Aorta (tissue), 5 donors: ENCODE measurements at places on chromosomes 16 and 17. TPM values are rescaled to one million over a fixed set of nuclear protein-coding genes. Genes with fewer than 3 reads are reported as not detected.
A peak's percentile ranks its signal among the peaks of the same experiment; 100 is the strongest.

SLC12A3 gene
- polyA plus RNA-seq = not detected

CPHXL2 gene
- not detected for polyA plus RNA-seq

RRN3 gene
- 11.7 TPM for polyA plus RNA-seq

CRHR1 gene
- not detected for polyA plus RNA-seq

GAST gene
- polyA plus RNA-seq = not detected

CAVIN1 gene
- 422 TPM for polyA plus RNA-seq

UTS2R gene
- polyA plus RNA-seq = not detected

RBFOX1 gene
- polyA plus RNA-seq = not detected

HCRT gene
- not detected for polyA plus RNA-seq

NPIPB9 gene
- 0.18 TPM for polyA plus RNA-seq

MEFV gene
- 1.6 TPM for polyA plus RNA-seq

ASPHD1 gene
- not detected for polyA plus RNA-seq

EXOC7 gene
- 25.7 TPM for polyA plus RNA-seq

NPIPB6 gene
- 1.5 TPM for polyA plus RNA-seq

DNA sequence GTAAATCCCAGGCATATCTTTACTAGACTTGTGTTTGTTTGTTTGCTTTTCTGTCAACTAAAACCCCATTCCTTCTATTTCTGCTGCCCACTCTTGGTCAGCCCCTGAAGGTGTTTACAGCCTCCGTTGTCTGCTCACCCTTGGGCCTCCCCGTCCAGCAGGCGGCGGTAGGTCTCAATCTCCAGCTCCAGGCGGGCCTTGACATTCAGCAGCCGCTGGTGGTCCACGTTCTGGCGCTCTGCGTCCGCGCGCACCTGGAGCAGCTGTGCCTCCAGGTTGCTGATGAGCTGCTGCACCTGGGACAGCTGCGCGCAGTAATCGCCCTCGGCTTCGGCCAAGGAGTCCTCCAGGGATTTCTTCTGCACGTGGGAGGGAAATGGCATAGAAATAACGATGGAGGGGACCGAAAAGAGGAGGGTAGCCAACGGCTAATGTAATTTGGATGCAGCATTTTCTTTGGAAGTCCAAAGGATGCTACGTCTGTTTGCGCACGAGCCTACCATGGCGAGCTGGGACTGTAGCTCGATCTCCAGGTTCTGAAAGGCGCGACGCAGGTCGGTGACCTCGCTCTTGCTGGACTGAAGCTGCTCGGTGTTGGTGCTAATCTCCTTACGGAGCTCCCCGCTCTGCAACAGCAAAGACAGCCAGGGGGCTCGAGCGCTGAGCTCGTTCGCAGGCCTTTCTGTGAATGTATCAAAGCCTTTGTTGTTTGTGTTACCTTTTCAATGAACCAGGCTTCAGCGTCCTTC is 3.9 kb downstream of the KRT12 start:
- DNase-seq = no peak

DNA sequence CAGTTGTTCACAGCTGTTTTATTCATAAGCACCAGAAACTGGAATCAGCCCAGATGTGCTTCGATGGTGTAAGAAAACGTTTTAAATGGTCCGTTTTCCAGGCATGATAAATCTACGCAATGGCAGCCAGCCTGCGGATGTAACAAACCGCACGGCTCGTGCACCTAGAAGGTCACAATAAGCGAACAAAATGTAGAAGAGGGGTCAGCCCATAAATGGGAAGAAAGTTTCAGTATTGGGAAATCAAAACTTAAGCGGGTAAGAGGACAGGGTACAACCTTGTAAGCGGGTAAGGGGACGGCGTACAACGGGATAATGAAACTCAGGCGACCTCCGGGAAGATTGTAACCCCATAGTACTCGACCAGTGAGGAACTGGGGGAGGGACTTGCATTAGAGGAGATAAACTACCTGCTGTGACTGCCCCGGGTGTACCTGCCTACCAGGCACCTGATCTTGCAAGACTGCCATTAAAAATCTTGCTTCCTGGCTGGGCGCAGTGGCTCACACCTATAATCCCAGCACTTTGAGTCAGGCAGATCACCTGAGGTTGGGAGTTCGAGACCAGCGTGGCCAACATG is 66.6 kb downstream of the ANKRD11 start:
- no peak for DNase-seq

- DNase-seq = no peak
These were observed 481 bp downstream of the PDK2 start for GRCh38 chr17:50095626-50096037.

- DNase-seq = peak; percentile 71
These were observed 13.1 kb upstream of the MRPS23 start for GRCh38 chr17:57862694-57863667.

DNA sequence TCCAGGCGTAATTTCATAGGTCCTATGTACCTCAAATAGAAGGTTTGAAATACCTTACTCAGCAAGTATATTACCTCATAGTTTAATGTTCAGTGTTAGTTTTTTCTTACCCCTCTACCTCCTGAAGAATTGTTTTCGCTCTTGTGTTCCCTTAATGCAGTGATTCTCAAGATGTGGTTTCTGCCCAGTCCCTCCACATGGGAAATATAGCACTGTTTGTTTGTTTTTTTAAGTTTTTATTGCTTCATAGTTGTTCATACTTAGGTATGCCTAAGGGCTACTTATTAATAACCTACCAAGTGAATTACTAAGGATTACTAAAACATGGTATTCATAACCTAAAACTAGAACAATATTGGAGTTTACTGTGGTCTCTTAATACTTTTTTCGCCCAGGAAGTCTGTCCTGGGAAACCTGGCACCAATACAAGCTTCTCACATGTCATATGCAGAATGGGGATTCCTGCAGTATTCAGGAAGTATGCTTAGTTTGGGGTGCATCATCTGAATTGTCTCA is 5.0 kb downstream of the RSPRY1 start:
- DNase-seq = no peak

DNA sequence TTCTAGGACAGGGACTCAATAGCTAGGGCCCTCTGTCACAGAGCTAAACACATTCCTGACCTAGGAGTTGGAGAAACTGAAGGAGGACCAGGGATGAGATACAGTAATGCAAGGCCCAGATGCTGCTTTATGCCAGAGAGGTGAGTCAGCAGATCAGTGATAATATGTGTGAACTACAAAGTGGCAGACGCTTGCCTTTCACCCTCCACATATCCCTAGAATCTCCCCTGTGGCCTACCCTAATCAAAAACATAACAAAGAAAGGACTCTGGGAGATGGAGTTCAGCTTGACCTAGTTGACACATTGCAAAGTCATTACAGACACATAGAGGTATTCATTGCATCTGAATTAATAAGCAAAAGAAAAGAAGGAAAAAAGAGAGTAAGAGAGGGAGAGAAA is 417.6 kb upstream of the DYNLRB2 start:
- DNase-seq = no peak

DNA sequence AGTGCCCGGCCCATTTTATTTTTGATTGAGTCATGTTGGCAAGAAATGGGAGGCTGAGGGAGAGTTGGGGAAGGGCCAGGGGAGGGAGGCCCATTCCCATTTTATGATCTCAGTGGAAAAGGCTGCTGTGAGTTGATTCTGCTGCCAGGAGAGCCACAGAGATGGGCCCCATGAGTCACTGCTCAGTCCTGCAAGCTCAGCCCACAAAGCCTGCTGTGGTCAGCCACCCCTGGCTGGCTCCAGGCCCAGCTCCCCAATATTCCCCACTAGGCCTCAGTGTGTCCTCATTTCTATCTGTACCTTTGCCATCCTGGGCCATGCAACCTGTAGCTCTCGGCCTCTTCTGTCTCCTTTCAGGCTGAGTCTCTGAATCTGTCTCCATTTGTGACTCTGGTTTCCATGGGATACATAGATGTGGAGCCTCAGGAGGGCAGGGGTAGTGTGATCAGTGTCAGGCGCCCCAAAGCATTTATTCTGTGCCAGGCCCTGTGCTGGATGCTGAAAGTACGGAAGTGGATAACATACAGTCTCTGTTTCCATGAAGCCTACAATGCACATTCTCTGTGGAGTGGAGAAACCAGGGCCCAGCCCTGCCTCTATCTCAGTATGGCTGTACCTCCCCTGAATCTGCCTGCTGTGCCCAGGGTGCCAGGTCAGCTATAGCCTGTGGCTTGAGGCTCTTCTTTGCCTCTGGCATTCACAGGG is 1.9 kb upstream of the PLEKHG4 start:
- DNase-seq = peak; percentile 91

DNA sequence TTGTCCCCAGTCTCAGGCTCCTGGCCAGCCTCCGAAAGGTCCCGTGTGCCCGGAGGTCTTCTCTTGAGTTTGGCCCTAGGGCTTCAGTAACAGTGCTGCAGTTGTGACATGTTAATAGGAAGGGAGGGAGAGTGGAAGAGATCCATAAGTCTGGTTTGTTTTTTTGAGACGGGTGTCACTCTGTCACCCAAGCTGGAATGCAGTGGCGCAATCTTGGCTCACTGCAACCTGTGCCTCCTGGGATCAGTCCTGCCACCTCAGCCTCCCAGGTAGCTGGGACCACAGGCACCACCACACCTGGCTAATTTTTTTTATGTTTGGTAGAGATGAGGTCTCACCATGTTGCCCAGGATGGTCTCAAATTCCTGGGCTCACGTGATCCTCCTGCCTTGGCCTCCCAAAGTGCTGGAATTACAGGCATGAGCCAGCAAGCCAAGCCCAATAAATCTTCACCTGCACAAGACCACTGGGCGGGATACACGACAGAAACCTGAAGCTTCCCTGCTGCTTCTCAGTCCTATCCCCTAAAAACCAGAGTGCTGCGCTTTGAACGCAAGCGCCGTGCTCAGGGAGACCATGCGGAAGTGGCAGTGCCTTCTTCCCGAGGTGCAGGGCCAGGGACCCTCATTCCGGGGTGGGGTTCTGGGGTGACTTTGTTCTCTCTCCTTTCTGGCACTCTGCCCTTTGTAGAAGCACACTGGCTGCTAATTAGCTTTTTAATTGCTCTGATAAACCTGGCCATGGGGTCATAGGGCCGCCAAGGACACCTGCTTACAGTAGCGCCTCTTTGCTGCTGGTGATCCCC is 10.9 kb downstream of the TRAF7 start:
- no peak for DNase-seq

- DNase-seq = no peak
These were observed 12.2 kb upstream of the RPH3AL start for GRCh38 chr17:364766-365165.

- DNase-seq = no peak
These were observed 198.8 kb upstream of the CDH5 start for GRCh38 chr16:66167564-66168291.

DNA sequence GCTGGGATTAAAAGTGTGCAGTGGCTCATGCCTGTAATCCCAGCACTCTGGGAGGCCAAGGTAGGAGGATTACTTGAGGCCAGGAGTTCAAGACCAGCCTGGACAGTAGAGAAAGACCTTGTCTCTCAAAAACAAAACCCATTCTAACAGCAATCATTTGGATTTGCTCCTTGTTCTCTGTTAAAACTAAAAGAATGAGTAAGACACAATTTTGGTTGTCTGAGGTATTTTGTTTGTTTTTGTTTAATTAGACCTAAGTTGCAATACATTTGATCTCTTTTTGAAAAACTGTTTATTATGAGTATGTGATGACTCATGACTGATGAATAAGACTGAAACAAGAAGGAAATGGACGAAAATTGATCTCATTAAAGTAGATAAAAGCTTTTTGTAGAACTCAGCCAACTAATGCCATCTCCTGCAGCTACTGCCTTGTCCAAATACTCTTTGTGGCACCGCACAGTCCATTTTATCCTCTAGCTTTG is 29.0 kb downstream of the GLG1 start:
- DNase-seq = no peak

DNA sequence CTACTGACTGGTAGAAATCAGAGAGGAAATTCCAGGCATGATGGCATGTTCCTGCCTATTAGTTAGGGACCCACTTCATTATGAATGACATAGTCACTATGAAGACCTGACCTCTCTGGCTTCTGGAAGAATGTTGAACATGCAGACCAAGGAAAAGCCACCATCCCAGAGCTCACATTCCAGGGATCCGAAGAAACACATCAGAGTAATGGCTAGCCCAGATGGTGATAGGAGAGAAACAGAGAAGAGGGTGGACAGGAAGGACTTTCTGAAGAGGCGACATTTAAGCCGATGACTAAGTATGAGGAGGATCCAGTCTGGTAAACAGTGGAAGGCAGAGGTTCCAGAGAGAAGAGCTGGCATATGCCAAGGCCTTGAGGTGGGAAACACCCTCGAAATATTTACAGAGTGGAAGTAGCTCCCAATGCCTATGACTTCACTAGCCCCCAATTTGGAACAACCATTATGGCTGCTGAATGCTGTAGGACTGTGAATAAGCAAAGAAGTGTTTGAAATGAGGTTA is 216.2 kb downstream of the RBFOX1 start:
- DNase-seq = no peak

GRCh38 chr16:79599837-79600637 is 500 bp downstream of the MAF start:
- DNase-seq = peak; percentile 85

GRCh38 chr17:68480885-68481284 is 23.6 kb upstream of the WIPI1 start:
- no peak for DNase-seq

DNA sequence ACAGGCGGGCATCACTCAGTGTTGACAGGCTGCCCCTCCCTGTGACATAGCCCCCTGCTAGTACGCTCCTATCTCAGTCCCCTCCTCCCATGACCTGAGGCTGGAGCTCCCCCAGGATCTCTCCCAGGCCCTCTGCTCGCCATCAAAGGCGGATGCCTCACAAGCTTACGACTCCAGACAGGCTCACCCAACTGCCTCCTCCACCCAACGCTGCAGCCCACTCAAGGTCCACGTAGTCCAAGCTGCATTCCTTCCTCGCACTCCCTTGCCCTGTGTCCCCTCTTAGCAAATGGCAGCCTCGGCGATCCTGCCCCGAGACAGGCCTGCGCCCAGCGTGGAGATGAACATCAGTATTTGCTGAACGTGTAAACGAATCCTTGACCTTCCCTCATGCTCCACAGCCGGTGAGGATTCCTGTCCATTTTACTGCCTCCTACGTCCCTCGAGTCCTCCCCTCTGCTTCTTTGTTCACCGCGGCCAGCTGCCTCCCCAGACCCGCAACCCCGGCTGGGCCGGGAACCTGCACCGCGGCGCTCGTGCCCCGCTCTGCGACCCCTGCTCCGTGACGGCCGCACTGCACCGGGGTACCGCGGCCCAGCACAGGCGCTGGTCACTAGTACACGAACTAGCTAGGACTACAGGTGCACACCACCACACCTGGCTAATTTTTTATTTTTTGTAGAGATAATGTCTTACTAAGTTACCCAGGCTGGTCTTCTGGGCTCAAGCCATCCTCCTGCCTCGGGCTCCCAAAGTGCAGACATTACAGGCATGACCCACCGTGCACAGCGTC is 838 bp upstream of the TMEM97 start:
- DNase-seq = no peak

GRCh38 chr17:76784926-76785325 is 47.0 kb downstream of the MFSD11 start:
- no peak for DNase-seq

DNA sequence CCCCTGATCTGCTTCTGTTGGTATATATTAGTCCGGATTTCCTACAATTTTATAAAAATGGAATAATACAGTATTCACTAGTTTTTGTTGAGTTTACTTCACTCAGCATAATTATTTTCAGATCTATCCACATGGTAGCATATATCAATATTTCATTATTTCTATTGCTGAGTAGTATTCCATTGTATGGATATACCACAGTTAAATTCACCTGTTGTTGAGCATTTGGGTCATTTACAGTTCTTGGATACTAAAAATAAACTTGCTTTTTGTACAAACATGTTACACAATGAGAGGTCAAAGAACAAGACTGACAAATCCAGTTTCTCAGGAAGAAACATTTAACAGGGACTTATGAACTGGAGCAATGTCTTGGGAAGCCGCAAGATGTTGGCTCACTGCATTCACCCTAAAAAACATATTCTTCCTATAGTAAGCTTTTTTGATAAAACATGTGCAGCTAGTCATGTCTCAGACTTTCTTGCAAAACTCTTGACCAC is 126.9 kb upstream of the HS3ST2 start:
- no peak for DNase-seq

- no peak for DNase-seq
These were observed 8.2 kb downstream of the NTHL1 start for GRCh38 chr16:2039274-2040031.
